Right hindlimb (tissue), 1 donor: ENCODE measurements at places on chromosomes 16 and 17.

DNA sequence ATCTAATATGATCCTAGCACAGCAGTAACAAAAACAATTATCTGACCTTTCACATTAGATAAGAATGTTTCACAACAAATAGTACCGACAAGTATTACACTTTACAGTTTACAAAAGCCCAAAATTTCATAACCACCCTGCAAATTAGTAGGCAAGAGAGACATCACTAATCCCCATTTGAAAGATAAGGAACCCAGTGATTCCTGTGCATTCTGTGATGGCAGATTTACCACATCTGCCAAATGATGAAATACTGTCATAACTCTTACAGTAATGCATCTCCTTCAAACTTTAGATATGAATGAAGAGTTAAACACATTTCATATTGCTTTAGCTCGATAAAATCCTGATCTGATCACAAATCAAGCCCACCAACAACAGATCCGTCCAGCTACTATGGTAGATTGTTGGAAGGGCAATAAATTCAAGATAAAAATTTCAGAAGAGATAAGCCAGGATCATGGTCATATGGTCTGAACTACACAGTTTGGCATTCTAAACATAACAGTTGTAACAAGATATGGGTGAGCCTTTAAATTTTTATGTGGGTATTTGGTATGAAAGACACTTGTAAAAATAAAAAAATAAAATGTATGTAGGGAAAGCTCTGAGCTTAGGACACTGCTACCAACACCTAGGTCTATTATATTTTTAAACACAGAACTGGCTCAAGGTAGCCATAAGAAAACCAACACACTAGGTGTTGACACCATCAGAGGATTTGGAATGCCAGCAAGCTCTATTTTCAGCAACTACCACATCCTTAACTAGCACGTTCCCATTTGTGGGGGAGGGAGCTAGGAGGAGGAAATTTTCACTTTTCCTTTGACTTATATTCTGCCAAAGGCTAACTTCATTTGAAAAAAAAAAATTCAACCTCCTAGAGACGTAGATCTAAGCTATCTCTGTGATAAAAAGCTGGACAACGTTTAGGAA, 9.3 kb downstream of the YWHAE start:
- DNase-seq: no peak

GRCh38 chr17:50196826-50197225, 4.6 kb downstream of the COL1A1 start:
- DNase-seq: no peak

DNA sequence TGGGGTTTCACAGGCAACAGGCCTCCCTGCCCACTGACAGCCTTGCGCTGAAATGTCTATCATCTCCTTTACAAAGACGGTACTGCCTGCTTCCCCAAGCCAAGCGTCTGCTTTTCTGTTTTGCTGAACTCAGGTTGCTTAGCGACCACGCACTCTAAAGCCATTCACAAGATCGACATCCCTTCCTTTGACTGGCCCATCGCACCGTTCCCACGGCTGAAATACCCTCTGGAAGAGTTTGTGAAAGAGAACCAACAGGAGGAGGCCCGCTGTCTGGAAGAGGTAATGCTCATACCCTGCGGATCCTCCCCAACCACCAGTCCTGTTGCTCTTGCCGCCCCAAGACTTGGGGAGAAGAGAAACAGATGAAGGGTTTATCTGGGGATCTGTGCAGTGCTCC, 28.7 kb downstream of the TMEM186 start:
- no peak for DNase-seq

DNA sequence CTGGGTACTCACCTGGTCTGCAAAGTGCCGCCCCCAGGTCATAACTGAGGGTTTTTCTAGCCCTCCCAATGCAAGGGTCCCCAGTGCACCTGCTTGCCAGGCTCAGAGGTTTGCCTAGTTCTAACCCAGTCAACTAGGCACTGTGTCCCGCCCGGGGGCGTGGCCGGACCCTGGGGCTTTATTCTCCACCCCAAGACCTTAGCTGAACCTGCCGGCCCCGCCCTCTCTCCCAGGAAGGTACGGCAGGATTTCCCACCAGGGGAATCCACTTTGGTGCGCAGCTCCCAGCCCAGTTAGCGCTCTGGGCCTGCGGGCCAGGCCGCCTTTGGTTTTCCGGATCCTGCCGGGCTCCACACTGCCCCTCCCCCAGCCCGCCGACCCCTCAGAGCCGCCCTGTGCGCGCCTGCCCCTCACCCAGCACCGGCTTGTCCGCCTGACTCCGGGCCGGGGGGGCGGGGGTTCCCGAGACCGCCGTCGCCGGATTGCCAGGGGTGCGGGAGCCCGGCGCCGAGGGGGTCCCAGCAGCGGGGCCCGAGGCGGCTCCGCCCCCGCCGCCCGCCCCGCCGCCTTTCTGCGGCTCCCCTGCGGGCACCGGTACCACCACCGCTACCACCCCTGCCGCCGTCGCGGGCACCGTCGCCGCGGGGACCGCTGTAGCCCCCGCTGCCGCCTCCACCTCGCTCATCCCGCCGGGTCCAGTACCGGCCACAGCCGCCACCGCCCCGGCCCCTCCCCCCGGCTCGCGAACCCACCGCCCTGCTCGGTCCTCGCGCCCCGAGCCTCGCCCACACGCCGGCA, 424 bp downstream of the YBX2 start:
- no peak for DNase-seq

GRCh38 chr16:58160855-58161254, 31.7 kb upstream of the CFAP20 start:
- no peak for DNase-seq

GRCh38 chr17:8670421-8670820, 39.9 kb upstream of the MYH10 start:
- DNase-seq: peak; percentile 50

DNA sequence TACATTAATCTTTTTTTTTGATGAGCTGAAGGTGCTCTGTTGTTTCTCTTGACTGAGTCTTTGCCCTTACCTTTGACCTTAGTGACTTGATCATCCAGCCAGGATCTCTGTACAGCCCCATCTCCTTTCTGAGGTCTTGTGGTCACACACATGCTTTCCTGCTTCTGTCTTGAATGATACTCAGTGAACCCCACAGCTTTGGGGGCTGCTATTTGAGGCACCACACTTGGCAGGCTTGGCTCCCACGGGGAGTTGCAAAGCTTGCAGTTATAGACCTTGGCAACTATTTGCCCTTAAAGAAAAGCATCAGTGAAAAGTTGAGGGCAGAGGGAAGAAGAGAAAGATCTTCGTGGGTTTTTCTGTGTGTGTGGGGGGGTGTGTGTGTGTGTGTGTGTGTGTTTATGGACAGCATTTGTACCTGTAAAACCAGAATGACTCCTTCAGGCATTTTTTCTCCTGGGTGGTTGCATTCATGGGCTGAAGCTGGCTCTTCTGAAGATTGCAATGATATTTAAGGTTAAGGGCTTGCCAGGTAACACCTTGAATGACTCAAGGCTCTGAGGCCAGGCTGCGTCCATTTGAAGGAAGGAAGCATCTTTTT, 101.6 kb downstream of the MSI2 start:
- DNase-seq: no peak

DNA sequence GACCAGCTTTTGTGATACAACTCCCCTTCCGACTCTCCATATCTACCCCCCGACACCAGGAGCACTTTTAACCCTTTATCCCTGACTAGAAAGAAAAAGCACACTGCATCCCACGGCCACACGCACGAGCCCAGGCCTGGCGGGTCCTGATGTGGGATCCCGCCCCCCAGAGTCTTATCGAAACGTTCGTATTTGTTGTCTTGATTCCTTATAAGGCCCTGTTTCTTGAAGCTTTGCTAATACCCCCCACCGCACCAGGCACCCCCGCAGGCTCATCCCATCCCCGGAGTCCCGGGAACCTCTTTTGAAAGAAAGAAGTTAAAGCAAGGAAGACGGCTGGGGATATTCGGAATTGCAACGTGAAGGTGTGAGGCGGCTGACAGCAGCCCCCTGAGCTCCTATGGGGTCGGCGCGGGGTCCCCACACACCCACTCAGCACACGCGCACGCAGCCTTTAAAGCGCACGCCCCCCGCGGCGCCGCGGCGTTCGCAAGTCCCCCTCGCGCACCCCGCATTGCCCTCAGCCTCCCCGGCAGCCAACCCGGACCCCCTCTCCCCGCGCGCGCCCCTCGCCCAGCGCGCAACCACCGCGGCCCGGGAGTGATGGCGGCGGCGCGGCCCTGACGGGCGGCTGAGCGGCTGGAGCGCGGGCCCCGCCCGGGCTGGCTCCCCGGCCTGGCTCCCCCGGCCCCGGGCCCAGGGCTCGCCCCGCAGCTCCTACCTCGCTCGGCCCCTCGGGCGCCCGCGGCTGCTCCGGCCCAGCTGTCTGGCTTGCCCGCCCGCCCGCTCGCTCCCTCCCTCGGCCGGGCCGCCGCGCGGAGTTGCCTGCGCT, 448 bp downstream of the STAT5B start:
- DNase-seq: peak; percentile 38

GRCh38 chr17:50101346-50102163, 6.4 kb downstream of the PDK2 start:
- DNase-seq: no peak

DNA sequence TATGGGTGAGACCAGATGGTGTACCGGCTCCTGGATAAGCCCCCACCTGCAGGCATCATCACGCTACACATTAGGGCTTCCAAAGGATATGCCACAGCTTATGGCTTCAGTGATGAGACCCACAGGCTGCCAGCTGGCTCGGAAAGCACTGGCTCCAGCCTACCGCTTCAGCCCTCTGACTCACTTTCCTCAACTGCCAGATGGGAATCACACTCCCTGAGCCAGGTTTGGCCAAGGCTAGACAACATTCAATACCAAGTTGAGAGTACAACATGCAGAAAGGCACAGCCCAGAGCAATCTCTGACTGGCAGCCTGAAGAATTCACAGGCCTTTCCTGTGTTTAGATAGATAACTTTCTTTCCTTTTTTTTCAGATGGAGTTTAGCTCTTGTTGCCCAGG, 10.3 kb downstream of the CENPV start:
- no peak for DNase-seq

- no peak for DNase-seq
These were observed 109.8 kb downstream of the SLC39A11 start for GRCh38 chr17:72982680-72983079.

GRCh38 chr17:66272811-66273585, 29.4 kb upstream of the PRKCA start:
- peak; percentile 44 for DNase-seq

- no peak for DNase-seq
These were observed 31.6 kb downstream of the AATF start for GRCh38 chr17:36980280-36980761.

DNA sequence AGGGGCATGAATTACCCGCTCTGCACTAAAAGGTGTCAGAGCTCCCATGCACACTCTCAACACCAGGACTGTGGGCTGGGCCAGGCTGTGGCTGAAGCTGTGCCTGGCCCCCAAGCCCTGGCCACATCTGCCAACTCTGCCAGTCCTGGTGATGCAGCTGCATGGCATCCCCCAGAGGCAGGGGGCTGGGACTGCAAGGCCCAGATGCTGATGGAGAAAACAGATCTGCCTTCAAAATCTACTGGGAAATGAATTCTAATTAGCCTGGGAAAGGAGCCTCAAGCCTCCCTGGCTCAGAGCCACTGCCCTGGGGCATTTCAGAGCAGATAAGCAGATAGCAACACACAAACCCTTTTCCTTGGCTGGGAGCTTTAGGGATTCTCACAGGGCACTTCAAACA, 3.4 kb downstream of the CHST6 start:
- no peak for DNase-seq

- DNase-seq: no peak
These were observed 5.0 kb downstream of the JUP start for GRCh38 chr17:41781404-41782110.

- peak; percentile 88 for DNase-seq
These were observed 3.9 kb downstream of the SPATA20 start for GRCh38 chr17:50550661-50551432.

DNA sequence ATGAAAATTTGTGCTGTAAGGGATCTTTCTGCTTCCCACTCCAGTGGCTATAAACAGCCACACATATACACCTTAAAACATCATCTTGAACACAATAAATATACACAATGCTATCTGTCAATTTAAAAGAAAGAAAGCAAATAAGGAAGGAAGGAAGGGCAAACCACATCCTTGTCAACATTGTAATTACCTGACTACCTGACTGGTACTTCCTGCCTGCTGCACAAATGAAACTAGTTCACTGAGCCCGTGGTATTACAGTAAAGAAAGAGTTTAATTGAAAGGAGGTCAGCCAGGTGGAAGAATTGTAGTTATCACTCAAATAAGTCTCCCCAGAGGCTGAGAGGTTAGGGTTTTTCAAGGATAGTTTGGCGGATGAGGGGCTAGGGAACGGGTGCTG, 344.4 kb upstream of the ASIC2 start:
- DNase-seq: no peak

- no peak for DNase-seq
These were observed 23.5 kb downstream of the SNN start for GRCh38 chr16:11691771-11692170.

DNA sequence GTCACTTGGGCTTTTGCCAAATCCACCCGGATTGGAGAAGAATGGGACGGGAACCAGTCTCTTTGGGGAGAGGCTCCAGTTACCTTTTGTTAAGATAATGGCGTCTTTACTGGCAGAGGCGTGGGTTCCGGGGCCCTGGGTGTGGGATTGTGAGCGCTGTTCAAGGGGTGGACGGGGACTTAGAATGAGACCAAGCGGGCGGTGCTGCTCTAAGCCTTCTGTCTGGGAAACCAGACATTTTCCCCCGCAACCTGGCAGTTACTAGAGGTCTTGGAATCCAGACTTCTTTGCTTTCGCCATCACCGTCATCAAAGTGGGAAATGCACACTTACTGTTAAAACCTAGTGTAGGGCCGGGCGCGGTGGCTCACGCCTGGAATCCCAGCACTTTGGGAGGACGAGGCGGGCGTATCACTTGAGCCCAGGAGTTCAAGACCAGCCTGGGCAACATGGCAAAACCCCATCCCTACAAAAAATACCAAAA, 706 bp downstream of the TEN1 start:
- no peak for DNase-seq

- DNase-seq: no peak
These were observed 6.8 kb downstream of the PRCD start for GRCh38 chr17:76546556-76547182.

DNA sequence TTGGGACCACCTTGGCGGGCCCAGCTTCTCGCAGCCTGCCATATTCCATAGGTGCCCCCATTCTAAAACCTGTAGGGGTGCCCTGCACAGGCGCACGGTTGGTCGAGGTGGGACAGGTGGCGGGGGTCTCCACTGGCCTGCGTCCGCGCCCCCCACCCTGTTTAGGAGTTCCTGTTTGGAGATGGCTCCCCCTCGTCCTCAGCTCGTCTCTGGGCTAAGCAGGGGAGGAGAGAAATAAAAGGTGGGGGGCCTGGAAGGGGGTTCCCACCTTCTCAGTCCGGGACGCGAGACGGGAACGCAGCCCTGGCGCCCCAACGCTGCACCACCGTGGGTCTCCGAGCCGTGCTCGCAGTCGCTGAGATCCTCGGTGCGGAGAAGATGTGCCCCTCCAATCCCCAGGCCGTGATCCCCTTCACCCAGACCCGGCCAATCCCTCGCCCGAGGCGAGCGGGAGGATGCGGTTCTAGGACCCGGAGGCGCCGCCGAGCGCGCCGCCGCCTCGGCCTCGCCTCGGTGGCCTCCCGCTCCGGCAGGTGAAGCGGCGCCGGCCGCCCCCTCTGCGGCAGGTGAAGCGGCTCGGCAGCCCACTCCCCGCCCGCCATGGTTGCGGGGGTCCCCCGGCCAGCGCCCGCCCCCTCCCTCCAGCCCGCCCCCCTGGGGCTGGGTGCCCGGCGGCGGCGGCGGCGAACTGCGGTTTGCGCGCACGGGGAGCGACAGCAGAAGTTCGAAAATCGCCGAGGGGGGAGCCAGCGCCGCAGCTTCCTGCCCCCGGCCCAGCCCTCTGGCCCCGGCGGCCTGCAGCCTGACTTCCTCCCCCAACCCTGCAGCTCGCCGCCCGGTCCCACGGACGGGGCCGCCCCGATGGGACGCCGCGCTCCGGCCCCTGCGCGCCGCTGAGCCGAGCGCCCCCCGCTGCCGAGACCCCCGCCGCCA, at the start of gene FMNL1:
FMNL1 (plus strand) TSS at position 805 of the 933 bp plus-strand sequence. CDS start 240 bp downstream, outside the sequence.
- DNase-seq: no peak
